ENCODE measurements at places on chromosomes 12 and 14. TPM values are rescaled to one million over a fixed set of nuclear protein-coding genes. Genes with fewer than 3 reads are reported as not detected.

Gene CCDC177
- total RNA-seq: not detected

Gene EPYC
- not detected for total RNA-seq

DNA sequence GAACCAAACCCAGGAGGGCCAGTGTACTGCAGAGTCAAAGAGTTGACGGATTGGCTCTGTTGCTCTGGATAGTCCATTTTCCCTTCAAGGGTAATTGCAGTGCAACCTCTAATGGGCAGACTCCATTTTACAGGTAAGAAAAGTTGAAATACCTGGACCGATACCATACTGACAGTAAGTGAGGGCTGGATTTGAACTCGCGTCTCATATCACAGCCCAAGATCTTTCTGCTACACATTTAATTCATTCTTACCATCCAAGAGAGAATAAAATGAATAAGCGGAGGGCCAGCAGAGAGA is 356 bp upstream of the ZC3H14 start:
- no peak for DNase-seq

- DNase-seq: no peak
Measured at GRCh38 chr12:51864833-51865670, 16.5 kb upstream of the FIGNL2 start.

All from esophagus muscularis mucosa (tissue), 4 donors.